ENCODE measurements at places on chromosomes 16 and 17. TPM values are rescaled to one million over a fixed set of nuclear protein-coding genes. Genes with fewer than 3 reads are reported as not detected.

GRCh38 chr16:88347656-88348376 lies 34.9 kb upstream of the ZNF469 start:
- DNase-seq, result peak; percentile 20

GRCh38 chr17:57577751-57578607 lies 167.1 kb downstream of the CCDC182 start:
- peak; percentile 47 for DNase-seq

GRCh38 chr17:32494621-32495358 lies 8.0 kb downstream of the CDK5R1 start:
- DNase-seq, result no peak

- DNase-seq, result peak; percentile 85
Measured at GRCh38 chr17:73644145-73645049, at the start of gene SDK2. TSS of gene SDK2 (minus strand) at chr17:73644445. CDS start at chr17:73644088, 357 bp downstream.

The FBXW10B gene
- 1.7 TPM for polyA plus RNA-seq

The CHCT1 gene
- polyA plus RNA-seq, result not detected

DNA sequence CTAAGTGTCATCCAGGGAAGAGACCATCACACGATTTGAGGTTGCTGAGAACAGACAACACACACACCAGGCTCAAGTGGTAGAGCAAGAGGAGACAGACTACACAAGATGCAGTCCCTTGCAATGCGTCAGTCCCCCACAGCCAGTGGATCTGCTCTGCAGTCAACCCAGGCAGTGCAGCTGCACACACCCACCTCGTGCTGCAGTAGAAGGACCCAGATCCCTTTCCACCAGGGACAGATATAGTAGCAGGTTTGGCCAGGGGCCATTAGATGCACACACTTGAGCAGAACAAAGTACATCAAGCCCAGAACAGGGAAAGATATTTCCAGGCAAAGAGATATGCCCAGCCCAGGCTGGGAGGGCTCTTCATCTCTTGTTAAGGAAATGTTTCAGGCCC lies 112.9 kb downstream of the GRIN2A start:
- no peak for DNase-seq

The RPTOR gene
- 14.9 TPM for polyA plus RNA-seq

GRCh38 chr16:19599968-19600716 lies 44.6 kb downstream of the VPS35L start:
- no peak for DNase-seq

The C17orf50 gene
- 0.05 TPM for polyA plus RNA-seq

Data from SK-N-SH (cell line).